ENCODE measurements at places on chromosomes 6 and 20.

DNA sequence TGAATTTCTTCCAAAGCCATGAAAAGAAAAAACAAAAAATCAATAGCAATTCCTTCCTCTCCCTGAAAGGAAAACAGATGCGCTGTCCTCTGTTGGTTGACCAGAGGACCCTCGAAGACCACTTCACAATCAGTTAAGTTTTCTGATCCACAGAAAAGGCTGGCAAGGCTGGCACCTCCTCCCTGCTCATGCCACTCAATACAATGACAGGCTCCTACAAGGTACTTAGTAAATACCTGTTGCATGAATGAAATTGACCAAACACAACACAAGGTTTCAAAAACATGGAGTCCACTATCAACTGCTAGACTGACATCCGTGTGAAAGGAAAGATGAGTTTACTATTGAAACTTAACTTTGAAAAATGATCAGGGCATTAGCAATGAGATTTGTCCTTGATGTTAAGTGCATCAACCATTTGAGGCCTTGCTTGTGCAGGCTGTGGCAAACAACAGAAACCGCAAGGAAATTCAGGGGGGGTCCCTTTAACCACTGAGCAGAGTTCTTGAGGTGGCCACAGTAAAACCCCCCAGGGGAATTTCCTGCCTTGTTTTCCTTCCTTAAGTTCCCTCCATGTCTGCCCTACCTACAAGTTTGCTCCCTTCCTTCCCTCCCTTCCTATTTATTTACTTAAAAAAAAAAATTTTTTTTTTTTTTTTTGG lies 27.9 kb upstream of the RTF2 start:
- DNase-seq: no peak

- no peak for DNase-seq
Measured at GRCh38 chr20:20447196-20447595, 79.3 kb downstream of the INSM1 start.

GRCh38 chr6:75752365-75752764 lies 3.3 kb downstream of the MYO6 start:
- no peak for DNase-seq

DNA sequence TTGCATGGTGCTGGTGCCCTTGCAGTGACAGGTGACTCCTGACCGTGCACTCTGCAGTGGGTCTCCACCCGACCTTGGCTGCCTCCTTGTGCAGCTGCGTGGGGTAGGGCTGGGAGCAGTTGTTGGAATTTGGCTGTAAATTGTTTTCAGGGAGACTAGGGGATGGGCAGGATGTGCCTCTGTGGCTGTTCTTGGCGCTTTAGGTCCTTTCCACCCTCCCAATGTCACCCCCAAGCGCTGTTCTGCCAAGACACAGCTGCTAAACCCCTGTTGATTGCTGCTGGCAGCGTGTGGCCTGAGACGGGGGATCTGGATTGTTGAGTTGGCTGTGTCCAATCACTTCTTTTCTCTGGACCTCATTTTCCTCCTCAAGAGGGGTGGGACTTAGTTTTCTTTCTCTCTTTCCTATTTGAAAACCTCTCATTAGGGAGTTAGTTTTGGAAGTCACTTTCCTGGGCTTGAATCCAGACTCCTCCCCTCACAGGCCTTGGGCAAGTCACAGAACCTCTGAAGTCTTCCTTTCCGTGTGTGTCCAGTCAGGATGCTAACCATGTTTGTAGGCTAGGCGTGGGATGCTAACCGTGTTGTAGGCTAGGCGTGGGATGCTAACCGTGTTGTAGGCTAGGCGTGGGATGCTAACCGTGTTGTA lies 8.5 kb downstream of the IGF2R start:
- DNase-seq: no peak

DNA sequence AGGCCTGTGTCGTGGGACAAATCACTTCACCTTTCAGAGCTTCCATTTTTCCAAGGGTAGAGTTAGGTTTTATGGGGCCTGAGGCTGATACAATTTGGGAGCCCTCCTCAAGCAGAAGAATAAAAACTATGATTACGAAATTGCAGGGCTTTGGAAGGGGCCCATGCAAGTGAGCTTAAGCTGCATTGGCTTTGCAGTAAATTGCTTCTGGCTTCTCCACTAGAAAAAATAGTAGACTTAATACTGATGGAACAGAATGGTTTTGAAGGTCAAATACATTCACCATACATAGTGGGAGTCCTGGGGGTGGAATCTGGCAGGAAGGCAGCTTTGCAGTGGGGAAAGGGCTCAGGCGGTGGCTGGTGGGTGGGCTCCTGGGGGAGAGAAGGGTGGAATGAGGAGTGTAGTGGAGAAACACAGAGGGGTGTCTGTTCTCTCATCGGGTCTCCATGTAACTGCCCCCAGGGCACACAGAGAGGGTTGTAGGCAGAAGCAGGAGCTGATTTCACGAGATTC lies 55.9 kb upstream of the RNF24 start:
- DNase-seq: no peak

GRCh38 chr20:45051204-45052060 lies 49.5 kb downstream of the KCNS1 start:
- DNase-seq: no peak

DNA sequence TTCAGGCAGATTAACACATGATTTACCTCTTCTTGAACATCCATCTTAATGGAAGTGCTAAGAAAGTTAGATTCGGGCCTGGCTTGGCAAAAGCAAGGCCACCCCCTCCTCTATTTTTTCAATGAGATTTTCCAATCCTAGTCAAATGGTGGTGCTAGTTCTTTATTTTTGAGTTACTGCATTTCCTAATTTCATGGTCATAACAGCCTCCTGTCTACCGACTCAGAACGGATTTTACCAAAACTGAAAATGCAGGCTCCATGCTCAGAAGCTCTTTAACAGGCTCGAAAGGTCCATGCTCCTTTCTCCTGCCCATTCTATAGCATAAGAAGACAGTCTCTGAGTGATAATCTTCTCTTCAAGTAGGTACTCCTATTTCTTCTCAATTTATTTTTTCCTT lies 117.2 kb upstream of the ESR1 start:
- DNase-seq: no peak

DNA sequence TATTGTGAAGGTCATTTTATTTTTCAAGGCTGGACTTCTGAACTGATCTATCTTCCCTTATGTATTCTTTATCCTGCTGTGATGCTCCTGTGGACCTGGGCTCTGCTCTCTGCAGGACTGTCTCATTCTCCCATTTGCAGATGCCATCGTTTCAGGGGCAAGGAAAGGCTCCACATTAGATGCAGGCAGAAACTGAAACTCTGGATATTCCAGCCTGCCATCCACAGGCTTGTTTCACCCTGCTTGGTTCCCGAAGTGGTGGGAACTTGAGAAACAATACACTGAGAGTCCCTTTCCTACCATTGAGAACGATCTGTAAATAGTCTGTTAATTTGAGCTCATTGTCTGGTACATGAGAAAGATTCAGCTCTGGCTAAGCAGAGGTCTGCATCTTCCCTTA lies 197.5 kb upstream of the MAN1A1 start:
- DNase-seq: no peak

DNA sequence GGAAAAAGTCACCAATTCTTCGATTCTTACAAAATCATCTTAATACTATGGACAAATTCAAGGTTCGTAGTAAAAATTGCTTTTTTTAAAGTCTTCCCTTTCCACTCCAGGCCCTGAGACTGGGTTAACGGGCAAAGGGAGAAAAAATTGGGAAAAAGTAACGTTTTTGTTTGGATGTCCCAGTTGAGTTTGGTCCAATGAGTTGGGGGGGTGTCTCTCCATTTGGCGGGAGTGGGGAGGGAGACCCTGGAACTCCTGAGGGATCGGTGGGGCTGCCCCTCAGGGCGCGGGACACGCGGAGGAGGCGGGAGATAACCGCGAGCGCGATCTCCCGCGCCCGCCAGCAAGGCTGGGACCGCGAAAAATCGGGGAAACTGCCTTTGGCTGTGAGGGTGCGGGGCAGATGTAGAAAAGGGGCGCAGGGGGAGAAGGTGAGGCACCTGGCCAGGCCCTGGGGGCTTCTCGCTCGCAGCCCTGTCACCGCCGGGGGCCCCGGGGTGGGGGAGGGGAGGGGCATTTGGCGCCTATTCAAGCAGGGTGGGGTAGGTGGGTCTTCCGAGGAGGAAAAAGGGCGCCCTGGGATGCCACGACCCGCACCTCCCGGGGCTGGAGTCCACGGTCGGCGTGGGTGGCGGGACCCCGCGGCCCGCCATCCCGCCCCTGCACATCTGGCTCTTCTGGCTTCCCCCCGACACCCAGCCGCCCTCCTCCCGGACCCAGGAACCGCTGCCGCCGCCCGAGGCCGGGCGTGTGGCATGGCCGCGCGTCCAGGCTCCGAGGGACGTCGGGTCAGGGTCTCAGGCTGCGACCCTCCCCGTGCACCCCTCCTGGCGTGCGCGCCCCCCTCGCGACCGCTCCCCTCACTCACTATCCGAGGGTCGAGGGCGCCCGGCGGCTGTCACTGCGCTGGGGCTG lies 595 bp downstream of the FBXO5 start:
- DNase-seq: no peak

GRCh38 chr6:12136905-12137304 lies 124.8 kb downstream of the HIVEP1 start:
- DNase-seq: no peak

GRCh38 chr6:41356825-41357224 lies 21.4 kb downstream of the NCR2 start:
- no peak for DNase-seq

- no peak for DNase-seq
Measured at GRCh38 chr6:63663147-63663955, 27.7 kb downstream of the PHF3 start.

DNA sequence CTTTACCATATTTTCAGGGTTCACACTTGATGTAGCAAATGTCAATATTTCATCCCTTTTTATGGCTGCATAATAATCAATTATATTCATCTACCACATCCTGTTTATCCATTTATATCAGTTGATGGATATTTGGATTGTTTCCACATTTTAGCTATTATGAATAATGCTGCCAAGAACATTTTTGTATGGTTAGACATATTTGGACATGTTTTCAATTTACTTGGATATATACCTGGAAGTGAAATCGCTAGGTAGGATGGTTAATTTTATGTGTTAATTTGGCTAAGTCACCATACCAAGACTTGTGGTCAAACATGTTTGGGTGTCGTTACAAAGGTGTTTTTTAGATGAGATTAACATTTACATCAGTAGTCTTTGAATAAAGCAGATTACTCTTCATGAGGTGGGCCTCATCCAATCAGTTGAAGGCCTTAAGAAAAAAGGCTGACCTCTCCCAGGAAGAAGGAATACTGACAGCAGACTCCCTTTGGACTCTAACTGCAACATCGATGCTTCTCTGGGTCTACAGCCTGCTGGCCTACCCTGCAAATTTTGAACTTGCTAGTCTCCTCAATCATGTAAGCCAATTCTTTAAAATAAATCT lies 196.5 kb downstream of the BACH2 start:
- DNase-seq: no peak

GRCh38 chr20:61440548-61441055 lies 188.5 kb downstream of the CDH4 start:
- no peak for DNase-seq

DNA sequence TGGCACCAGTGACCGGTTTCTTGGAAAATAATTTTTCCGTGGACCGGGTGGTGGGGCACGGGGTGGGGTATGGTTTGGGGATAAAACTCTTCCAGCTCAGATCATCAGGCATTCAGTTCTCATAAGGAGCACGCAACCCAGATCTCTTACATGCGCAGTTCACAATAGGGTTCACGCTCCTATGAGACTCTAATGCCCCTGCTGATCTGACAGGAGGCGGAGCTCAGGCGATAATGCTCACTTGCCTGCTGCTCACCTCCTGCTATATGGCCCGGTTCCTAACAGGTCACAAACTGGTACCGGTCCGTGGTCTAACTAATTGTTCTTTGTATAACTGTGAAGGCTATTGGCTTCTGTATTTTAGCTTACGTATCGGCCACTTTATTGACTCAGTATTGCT lies 51.7 kb downstream of the VSTM2L start:
- no peak for DNase-seq

GRCh38 chr6:106385530-106385929 lies 25.0 kb downstream of the CRYBG1 start:
- no peak for DNase-seq

DNA sequence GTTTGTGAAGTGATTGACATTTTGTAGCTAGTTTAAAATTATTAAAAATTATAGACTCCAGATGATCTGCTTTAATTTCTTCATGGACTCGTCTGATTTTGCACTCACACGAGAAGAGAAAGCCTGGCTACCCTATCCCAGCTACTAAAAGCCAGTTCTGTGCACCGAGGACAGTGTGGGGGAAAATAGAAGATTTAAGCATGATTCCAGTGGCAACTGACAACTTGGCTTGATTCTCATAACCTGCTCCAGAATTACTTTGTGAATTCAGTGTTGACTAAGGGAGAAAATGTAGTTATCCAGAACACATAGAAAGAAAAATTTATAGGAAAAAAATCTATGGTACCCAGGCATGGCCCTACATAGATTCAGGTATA lies 88.7 kb downstream of the SNAP25 start:
- DNase-seq: no peak

- peak; percentile 91 for DNase-seq
Measured at GRCh38 chr20:15834857-15835256, 738.4 kb downstream of the KIF16B start.

DNA sequence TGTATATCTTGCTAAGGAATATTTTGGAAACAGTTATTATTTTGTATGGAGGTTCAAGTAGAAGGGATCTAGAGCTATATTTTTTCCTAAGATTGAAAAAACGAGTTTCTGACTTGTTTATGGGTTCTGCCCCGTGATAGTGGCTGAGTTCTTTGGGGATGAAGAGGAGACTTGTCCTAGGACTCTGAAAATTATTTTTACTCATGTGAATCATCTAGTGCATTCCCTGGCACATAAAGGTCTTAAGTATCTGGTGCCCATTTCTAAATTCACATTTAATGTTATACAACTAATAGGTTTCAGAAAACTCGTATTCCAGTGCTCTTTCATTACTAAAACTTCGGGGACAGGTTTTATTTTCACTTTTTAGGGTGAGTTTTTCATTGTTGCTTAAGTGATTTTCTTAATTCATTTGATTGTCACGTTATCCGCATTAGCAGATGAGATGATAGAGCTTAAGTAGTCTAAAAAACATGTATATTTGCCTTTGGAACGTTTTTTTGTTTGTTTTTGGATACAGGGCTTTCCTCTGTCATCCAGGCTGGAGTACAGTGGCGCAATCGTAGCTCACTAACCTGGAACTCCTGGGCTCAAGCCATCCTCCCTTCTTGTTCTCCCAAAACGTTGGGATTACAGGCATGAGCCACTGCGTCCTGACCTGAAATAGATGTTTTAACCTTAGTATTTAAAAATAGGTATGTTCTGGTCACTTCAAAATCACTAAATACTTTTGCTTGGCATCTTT lies 2.1 kb downstream of the NFYA start:
- no peak for DNase-seq
